GM03348 (cell line): ENCODE measurements at places on chromosomes 11 and 22.
A peak's percentile ranks its signal among the peaks of the same experiment; 100 is the strongest.

- no peak for DNase-seq
Observed at GRCh38 chr11:125210066-125210465, 45.5 kb downstream of the PKNOX2 start.

GRCh38 chr11:69210310-69211035, 54.7 kb downstream of the SMIM38 start:
- no peak for DNase-seq

GRCh38 chr22:50687829-50688228, 15.2 kb downstream of the SHANK3 start:
- DNase-seq: no peak

- peak; percentile 39 for DNase-seq
Observed at GRCh38 chr22:41914611-41915034, 251 bp downstream of the SHISA8 start.

DNA sequence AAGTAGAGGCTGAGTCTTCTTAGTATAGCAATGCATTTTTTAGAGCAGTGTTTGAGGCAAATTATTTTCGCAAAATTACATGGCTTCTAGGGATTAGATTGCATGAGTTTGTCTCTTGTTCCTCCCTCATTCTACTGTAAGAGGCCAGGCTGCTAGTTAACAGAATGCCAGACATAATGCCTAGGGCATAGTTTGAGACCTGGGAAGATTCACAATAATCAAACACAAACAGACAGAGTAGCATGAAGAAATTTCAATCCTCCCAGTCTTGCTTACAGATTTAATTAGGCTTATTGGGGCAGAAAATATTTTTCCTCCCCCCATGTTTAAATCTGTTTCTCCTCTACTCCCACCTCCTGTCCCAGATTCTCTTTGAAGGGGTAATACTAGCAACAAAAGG, 48.3 kb downstream of the ARHGEF12 start:
- no peak for DNase-seq

DNA sequence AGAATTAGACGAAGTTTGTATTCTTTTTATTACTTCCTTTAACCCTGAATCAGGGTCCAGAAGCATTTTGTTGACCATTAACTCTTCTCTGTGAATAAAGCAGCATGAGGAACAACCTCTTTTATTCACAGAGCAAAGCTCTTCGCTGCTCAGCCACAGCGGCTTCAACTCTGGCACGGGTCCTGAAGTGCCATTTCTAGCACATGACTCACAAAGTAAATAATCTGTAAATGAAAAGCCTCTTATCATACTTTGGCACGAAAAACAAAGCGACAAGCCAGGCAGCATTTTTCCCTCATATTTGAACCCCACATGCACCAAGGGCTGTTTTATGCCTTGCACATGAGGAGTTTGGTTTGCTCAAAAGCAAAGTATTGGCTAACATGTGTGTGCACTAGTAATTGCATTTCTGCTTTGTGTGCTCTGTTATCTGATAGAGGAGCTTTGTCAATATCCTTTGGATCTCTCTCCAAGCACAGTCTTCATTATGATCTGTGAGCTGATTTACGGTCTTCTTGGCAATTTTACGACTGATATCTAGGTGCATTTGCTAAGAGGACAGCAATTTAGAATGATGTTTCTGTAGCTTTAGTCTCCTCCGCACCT, 33.0 kb upstream of the APOBEC3A start:
- peak; percentile 72 for DNase-seq

- no peak for DNase-seq
Observed at GRCh38 chr11:110856996-110857812, 145.0 kb upstream of the ARHGAP20 start.

GRCh38 chr22:36701965-36702621, 1.5 kb downstream of the CACNG2 start:
- no peak for DNase-seq

DNA sequence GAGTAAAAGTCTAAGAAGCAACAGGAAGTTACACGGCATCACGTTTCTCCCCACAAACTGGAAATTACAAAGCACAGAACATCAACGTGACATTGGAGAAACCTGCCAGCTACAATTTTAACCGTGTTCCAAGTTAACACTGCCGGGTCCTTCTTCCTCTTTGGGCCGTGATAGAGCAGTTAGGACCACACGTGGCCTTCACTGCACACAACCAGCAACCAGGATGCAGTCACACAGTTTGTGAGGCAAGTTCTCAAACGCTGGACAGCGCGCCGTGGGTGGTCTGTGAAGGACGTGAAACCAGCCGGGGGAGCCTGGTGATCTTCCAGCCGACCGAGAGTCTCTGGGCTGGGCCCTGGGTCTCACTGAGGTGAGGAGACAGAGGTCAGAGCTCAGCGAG, 14.6 kb downstream of the C11orf21 start:
- no peak for DNase-seq

DNA sequence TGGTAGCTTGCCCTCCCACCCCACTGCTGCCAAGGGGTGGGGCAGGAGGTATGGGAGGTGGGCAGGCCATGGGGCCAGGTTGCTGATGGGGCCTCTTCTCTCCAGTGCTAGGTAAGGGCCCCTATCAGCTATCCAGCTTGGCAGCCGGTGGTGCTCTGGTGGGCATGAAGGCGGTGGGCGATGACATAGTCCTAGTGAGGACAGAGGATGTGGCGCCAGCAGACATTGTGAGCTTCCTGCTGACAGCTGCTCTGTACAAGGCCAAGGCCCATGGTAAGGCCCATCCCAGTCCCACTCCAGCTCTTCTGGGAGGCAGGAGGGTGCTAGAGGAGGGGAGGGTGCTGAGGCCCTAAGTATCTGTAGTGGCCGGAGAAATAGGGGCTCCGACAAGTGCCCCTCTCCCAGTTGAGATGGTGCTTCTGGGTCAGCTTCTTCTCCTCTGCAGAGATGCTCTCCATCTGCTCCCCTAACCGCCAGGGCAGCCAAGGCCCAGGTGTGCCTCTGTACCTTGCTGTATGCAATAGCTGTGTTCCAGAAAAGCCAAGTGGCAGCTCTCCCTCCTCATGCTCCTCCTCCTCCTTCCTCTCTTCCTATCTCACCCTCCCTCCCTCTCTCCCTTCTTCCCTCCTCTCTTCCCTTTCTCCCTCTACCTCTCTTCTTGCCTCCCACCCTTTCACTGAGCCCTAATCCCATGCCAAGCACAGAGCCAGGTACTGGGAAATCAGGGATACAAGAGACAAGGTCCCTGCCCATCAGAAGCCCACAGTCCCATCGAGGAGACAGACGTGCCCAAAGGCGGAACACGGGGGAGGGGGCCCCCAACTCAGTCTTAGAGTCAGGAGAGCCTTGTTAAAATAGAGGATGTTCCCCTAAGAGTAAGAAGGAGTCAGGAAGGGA, 55.3 kb downstream of the OTOG start:
- peak; percentile 4 for DNase-seq

GRCh38 chr22:46052331-46052771, 75.4 kb upstream of the WNT7B start:
- DNase-seq: no peak

DNA sequence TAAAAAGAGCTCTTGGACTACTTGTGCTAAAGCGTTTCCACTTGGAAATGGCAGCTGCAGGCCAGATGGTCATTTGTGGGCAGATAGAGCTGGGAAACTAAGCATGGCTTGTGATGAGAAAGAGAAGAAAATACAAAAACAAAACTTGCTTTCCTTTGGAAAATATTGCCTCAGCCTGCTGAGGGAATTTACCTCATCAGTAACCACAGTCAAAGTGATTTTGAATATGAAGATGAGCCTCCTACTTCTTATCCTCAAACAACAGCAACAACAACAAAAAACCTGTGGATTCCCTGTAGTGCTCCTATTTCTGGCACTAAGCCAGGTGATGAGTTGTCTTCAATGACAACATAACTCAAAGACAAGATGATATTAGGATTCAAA, 62.7 kb upstream of the FIBIN start:
- DNase-seq: peak; percentile 25

DNA sequence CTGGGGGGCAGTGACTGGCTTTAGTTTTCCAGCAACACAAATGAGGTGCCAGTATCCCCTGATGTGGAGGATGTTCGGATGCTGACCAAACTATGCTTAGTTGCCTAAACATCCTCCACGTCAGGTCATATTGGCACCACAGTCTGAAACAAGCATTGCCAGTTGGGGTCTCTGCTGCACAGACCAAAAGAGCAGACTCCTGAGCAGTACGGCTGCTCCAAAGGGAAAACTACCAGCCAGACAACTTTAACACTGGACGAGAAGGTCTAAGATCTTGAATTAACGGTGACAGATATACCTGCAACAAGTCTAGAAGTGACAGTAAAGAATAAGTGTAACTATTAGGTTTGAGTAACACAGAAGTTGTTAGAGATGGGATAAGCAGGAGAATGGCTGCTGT, 40.5 kb upstream of the CLTCL1 start:
- DNase-seq: no peak

- no peak for DNase-seq
Observed at GRCh38 chr11:6855971-6856541, 6.8 kb upstream of the OR10A2 start.

- no peak for DNase-seq
Observed at GRCh38 chr22:30531651-30532608, 14.6 kb downstream of the SEC14L6 start.

GRCh38 chr11:57279116-57279515, 42.1 kb upstream of the APLNR start:
- DNase-seq: no peak

- peak; percentile 56 for DNase-seq
Observed at GRCh38 chr11:124069429-124070401, 28.6 kb upstream of the OR10G7 start.

DNA sequence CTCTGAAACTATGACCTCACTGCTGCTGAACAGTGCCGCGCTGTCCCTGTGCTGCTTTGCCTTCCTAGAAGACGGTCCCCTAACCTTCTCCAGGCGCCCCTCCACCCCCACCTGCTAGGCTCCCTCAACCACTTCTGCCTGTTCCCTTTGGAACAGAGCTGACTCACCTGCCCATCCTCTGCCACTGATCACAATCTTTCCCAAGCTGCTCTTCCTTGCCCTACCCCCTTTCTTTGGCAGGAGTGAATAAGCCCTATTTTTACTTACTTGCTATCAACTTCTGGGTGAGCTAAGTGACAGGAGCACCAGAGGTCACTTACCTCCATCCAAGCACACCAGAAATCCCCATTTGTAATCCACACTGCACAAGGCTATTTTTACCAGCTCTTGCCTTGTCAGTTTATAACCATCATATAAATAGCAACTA, 116.0 kb upstream of the BID start:
- no peak for DNase-seq

GRCh38 chr22:26542831-26543230, 30.6 kb upstream of the TFIP11 start:
- no peak for DNase-seq

- no peak for DNase-seq
Observed at GRCh38 chr22:33303099-33303498, 244.9 kb upstream of the SYN3 start.

- no peak for DNase-seq
Observed at GRCh38 chr22:49096476-49096875, 731.2 kb downstream of the BRD1 start.

- DNase-seq: no peak
Observed at GRCh38 chr11:109241988-109242536, 179.9 kb upstream of the C11orf87 start.

GRCh38 chr11:48101958-48102357, 114.7 kb upstream of the OR4B1 start:
- DNase-seq: no peak

DNA sequence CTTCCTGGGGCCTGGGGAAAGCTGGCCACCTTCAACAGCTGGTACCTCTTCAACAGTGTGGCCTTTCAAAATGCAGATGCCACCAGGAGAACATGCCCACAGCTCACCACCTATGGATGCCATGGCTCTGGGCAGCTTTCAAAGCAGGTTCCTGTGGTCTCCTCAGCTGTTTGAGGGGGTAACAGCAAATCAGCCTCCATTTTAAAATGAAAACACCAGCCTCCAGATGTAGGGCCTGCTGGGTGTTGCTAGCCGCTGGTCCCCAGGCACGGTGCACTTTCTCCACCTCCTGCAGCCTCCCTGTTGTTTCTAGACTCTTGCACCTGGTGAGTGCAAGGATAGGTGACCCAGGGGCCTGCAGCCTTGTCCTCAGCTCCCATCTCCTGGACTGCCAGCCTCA, 10.0 kb downstream of the CDPF1 start:
- DNase-seq: no peak

DNA sequence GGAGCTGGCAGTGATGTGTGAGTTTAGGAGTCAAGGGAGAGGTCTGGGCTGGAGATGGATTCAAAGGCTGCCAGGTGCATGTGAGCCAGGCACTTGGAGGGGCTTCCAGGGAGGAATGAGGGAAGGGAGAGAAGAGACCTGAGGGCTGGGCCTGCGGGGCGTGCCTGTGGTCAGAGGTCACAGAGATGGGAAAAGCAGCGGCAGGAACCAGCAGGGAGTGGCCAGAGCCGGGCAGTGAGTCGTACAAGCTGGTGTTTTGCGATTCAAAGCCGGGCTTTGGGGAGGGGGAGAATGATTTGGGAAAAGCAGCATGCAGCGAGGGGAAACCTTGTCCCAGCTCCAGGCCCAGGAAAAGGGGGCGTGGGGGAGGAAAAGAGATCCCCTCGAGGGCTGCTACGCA, 96.9 kb upstream of the RTL6 start:
- DNase-seq: no peak

DNA sequence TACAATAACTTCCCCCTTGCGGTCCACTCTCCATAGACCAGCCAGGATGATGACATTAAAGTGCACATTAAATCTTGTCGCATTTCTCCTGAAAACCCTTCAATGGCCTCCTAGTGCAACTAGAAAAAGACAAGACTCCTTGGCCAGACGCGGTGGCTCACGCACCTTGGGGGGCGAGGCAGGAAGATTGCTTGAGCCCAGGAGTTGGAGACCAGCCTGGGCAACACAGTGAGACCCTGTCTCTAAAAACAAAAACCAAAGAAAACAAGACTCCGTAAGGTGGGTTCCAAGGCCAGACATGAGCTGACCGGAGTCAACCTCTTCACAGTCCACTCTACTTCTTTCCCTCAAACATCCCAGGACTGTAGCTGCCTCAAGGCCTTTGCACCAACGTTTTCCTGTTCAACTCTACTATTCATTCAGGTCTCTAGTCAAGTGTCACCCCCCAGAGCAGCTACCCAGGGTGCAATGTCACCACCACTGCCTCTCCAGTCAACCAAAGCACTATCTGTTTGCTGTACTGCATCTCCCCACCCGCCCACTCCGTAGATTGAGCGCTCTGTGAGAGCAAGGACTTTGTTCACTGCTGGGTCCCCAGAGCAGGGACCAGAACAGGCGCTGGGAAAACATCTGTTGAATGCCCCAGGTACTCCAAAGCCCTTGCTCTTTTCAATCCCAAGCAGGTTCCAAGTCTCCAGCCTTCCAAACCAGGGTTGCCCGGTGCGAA, 739 bp downstream of the ZMAT5 start:
- peak; percentile 32 for DNase-seq

DNA sequence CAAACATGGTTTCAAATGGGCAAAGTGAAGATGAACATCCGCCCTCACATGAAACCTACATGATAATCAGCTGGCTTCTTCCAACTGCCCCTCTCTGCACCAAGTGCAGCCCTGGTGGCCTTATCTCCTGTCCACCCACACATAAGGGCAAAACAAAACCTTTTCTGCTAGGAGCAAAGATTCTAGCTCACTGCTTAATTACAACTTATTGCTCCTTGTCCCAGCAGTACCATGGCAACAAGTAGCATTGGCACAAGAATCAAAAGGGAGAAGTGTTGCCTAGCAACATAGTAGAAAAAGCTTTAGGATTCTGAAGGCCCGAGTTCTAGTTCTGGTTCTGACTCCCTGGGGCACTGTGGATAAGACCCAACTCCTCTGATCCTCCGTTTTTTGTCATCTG, 68.7 kb upstream of the BMAL1 start:
- no peak for DNase-seq

GRCh38 chr11:120344302-120345004, 8.2 kb downstream of the ARHGEF12 start:
- DNase-seq: peak; percentile 44
